Subcutaneous preadipocyte (primary cell): ENCODE measurements at places on chromosomes 7 and 10. TPM values are rescaled to one million over a fixed set of nuclear protein-coding genes. Genes with fewer than 3 reads are reported as not detected.

Gene HILPDA
- 16.4 and 20.2 TPM in 2 replicates for total RNA-seq

Gene BTAF1
- total RNA-seq, result 30.9 and 45.5 TPM in 2 replicates

Gene SGCE
- total RNA-seq, result 65.5 and 65.8 TPM in 2 replicates

Gene IFIT5
- 19.1 and 21.1 TPM in 2 replicates for total RNA-seq

Gene PPP1R17
- not detected in 2 replicates for total RNA-seq

Gene C7orf57
- total RNA-seq, result not detected in 2 replicates

Gene HABP2
- total RNA-seq, result not detected in 2 replicates

Gene IGF2BP3
- total RNA-seq, result 16.5 and 76.8 TPM in 2 replicates

Gene FOXP2
- total RNA-seq, result 8.8 and 11.8 TPM in 2 replicates

Gene OLAH
- under 0.01 and 0.78 TPM in 2 replicates for total RNA-seq

Gene BAMBI
- total RNA-seq, result 0.37 and 1.2 TPM in 2 replicates

Gene CLRN3
- not detected in 2 replicates for total RNA-seq

Gene CALHM1
- not detected in 2 replicates for total RNA-seq

Gene EIF5AL1
- total RNA-seq, result 0.98 and 2.2 TPM in 2 replicates

Gene C10orf67
- total RNA-seq, result under 0.01 TPM in 1 of 2 replicates, not detected in the other

Gene LRRC27
- total RNA-seq, result 7.8 and 9.6 TPM in 2 replicates

Gene UTF1
- not detected in 2 replicates for total RNA-seq

Gene ERCC6
- 9.6 and 9.9 TPM in 2 replicates for total RNA-seq

Gene DOCK4
- 8.1 and 36.6 TPM in 2 replicates for total RNA-seq

Gene TRPV5
- total RNA-seq, result not detected in 2 replicates

Gene CTBP2
- total RNA-seq, result 60.6 and 93.6 TPM in 2 replicates

Gene AMPH
- total RNA-seq, result 4.3 and 11.4 TPM in 2 replicates

Gene UPK3BL1
- 3.3 and 11.5 TPM in 2 replicates for total RNA-seq

Gene PYROXD2
- total RNA-seq, result 8.1 and 9.2 TPM in 2 replicates

Gene HOGA1
- total RNA-seq, result 2.5 and 2.6 TPM in 2 replicates

Gene ADAM12
- total RNA-seq, result 142 and 180 TPM in 2 replicates

Gene NACAD
- total RNA-seq, result 0.73 and 0.78 TPM in 2 replicates

Gene HMX2
- total RNA-seq, result not detected in 2 replicates
